Activated T-cell treated with anti-CD3 and anti-CD28 coated beads, Interleukin-2, amount 50 U/mL, for 48 hours (primary cell): ENCODE measurements at places on chromosomes 11 and 22.

DNA sequence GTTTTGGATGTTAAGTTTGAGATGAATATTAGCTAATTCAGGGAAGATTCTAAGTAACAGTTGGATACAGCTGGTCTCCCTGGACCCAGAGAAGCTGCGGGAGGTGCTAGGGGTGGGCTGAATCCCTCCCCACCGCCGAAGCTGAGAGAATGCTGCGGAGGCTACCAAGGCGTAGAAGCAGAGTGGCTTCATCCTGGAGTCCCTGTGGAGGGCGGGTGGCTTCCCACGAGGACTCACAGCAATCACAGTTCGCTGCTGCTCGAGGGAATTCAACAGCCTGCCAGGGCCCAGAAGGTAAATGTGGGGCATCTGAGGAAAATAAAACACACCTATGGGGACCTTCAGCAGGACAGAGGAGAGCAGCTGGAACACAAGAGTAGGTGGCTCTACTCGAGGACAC, 11.1 kb upstream of the B3GAT1 start:
- no peak for DNase-seq

DNA sequence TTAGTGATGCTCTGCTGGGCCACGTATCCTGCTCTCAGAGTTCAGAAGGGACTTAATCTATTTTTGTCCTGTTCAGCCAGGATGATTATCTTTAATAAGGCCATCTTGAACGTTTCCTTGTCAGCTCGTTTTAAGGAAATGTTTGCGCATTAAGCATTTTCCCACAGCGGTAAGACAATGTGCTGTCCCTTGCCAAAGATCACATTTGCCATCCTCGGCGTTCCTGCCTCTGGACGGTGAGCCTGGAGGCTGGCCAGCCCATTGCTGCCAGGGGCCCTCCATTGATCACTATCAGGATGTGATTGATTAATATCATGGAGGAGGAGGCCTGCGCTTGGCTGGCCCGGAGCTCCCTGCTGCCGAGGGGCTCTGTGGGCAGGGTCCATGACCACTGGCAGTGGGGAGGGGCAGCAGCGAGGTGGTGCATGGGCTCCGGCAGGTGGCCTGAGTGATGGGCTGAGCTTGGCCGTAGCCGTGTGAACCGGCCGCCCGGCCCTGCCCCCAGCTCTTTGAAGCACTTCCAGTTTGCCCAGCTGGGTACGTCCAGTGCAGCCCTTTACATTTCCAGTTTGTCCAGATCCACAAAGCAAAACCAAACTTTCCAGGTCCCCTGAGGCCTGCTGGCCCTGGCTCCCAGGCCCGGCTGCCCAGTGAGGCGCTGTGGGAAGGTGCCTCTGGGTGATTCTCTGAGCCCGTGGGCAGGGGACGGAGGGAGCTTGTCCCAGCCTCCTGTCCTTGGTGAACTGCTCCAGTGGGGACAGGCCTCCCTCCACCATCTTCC, 49.5 kb upstream of the SMIM38 start:
- no peak for DNase-seq

DNA sequence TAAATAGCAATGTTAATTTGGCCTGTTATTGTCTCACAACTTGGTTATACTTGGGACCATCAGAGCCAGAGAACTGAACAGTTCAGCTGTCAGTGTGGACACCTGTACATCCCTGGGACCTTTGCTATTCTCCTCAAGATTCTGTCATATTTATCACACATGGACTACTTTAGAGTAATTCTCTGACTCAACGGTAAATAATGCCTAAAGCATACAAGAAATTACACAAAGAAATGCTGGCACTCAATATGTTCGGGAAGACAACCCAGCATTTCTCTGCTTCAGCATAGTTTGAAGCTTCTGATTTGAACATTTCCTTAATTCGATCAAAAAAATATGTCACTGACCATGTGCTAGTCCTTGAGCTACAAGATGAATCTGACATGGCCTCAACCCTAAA, 34.6 kb upstream of the MMP13 start:
- no peak for DNase-seq

DNA sequence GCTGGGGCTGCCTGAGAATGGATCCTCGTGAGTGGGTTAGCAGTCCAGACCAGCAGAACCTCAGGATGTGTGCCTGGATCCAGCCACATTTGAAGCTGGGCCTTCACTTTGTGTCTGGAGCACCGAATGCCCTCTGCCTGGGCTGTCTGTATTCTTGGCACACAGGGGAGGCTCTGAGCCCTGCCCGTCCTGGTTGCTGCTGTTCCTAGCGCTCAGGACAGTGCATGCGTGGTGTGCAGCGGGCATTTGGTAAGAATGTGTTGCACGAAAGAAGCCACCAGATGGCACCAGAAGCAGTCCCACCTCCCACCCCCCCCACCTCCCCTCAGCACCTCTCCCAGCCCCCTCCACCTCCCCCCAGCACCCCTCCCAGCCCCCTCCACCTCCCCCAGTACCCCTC, 4.1 kb upstream of the MAPK11 start:
- peak; percentile 70 for DNase-seq

GRCh38 chr11:14954581-14954980, 17.6 kb downstream of the CALCA start:
- no peak for DNase-seq

DNA sequence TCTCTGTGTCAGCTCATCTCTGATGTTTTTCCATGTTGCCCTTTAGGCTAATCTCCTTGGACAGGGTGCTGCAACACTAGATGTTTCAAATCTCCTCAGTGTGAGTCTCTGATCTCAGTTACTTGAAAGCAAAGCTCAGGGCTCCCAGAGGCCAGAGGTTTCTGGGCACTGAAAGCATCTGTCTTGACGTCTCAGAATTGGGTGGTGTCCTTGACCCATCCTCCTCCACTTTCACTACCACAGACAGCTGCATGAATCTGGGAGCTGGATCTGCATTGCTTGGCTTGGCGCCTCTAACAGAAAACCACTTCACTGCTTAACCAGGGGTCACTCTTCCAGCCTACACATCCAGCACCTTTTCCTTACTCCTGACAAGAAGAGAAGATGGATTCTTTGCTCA, 399.4 kb downstream of the NXPE2 start:
- DNase-seq: no peak

- no peak for DNase-seq
Measured at GRCh38 chr22:47157093-47157420, 394.6 kb downstream of the TBC1D22A start.

DNA sequence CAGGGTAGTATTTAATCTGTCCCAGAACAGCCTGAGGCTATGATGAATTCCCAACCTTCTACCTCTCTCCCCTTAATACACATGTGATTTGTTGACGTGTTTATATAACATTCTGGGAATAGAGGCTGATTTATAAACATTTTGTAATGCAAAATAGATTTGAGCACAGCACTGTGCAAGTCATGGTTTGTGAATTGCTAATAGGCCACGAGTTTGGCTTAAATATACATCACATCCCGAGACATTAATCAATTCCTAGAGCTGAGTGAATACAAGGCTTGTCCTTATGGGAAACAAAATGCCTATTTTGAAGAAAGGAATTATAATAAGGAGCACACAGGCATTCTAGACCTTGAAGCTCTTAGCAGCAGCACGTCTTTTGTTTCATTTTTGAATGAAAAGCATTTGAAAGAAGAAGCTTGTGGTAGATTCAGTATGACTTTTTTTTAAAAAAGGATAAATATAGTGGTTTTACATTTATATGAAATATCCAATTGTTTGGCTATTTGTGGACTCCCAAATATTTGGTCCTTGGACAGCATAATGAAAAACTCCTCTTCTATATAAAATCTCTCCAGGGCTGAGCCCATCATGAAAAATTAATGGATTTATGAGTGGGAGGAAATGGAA, 116.4 kb downstream of the SLC17A6 start:
- DNase-seq: no peak

DNA sequence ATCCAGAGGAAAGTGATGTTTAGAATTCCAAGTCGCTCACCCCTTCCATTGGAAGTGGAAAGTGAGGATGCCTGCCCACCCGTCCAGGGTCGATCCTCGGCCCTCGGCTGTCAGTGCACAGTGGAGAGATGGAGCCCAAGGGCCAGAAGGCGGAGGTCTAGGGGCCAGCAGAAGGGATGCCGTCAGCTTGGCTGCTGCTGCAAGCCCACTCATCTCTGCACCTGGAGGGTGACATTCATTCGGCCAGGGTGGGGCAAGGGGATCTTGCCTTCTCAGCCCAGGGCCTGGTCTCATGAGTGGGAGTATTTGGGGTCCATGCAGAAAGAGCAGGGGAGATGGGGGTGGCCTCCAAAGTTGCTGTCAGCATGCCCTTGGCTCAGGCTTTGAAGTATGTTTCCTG, 30.7 kb downstream of the LINC01488 start:
- DNase-seq: no peak

DNA sequence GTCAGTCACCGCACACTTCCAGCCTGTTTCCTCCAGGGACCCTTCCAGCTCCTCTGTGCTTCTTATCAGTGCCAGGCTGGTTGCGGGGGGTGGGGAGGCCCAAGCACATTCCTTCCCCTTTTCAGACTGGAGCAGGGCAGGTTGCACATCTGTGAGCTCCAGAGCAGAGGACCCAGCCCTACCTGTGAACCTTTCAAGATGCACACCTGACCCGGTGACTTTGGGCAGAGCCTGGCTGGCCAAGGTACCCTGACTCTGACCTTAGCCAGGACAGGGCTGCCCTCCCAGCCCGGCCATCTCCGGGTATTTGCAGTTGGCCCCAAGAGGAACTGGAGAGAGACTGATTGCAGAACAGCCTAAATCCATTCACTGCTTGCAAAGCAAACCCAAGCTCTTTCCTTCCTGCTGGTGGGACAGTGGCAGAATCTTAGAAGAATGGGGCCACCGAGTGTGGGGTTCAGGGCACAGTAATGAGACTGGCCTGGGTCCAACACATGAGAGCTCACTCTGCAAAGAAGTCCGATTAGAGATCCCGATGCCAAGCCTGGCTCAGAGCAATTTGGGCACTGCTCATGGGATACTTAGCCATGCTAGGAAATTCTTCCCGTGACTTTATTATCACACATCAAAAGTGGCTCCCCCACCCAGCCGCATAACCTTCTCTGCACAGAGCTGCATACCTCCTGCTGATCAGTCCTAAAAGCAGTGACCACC, 64.7 kb upstream of the CCND1 start:
- DNase-seq: no peak

DNA sequence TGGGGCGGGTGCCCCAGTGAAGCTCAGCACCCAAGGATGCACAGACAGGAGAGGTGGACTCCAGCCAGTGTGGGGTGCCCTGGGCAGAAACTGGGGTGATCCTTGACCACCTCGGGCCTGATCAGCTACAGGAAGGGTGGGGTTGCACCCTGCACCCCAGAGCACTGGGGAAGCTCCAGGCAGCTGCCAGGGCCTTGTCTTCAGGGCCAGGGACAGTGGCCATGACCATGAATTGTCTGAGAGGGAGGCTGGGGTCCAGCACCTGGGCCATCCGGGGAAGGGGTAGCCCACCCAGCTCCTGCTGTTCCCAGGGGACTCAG, 17.6 kb downstream of the IL17REL start:
- no peak for DNase-seq

GRCh38 chr11:73203790-73204189, 14.3 kb upstream of the P2RY2 start:
- no peak for DNase-seq

GRCh38 chr11:38796281-38796680, 2198.2 kb upstream of the RAG2 start:
- DNase-seq: no peak

DNA sequence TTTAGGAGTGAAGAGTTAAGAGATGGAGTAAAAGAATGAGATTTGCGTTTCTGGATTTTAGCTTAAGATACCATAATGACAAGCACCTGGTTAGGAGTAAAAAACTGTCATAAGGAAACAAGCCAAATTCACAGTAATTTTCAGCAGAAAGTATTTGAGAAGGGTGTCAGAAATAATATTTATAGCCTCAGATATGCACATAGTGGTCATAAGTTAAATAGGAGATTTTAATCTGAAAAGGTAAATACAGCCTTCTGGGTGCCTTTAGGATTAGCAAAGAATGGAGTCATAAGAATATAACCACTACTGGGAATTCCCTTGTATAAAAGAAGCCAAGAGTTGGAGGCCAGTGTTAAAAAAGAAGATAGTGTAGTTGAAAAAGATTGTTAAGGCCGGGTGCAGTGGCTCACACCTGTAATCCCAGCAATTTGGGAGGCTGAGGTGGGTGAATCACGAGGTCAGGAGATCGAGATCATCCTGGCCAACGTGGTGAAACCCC, 160.1 kb downstream of the SWAP70 start:
- DNase-seq: no peak

- no peak for DNase-seq
Measured at GRCh38 chr22:24501301-24502005, 6.3 kb downstream of the UPB1 start.

DNA sequence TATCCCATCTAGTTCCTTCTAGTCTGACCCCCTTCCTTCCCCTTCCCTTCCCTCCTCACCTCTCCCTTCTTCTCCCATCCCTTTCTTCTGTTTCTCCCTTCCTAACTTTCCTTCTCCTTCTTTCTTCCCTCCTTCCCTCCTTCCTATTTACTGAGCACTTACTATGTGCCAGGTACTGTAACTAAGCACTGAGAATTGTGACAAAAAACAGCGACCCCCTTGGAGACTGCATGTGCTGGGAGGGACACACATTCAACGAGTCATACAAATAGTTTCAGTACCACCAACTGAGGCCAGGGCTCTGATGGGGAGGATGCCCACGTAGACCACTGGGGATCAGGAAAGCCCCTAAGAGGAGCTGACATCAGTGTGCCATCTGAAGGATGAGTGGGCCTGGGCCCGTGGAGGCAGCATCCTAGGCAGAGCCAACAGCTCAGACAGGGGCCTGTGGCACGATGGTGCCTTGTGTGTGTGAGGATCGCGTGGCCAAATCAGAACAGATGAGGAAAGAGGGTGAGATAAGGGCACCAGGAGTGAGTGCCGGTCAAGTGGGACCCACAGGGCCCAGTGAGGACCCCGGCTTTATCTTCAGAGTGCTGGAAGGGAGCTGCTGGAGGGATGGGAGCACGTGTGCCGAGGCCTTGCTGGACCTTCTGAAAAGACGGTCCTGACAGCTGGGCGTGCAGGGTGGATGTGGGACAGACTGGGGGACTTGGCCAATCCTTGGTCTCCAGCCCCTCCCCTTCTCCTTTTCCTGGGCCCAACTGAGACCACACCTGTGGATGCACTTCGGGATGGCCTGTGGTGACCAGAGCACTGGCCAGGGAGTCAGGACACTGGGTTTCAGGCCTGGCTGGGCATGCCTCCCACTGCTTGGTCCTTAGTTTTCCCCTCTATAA, 38.4 kb upstream of the CRYBB3 start:
- DNase-seq: peak; percentile 29

- DNase-seq: no peak
Measured at GRCh38 chr11:105202844-105203548, 63.4 kb upstream of the CARD18 start.
